Brain (organoid and tissue), 16 donors: ENCODE measurements at places on chromosomes 12 and 14. TPM values are rescaled to one million over a fixed set of nuclear protein-coding genes. Genes with fewer than 3 reads are reported as not detected.

The AHNAK2 gene
- 6.6 TPM for polyA plus RNA-seq

The KCNH5 gene
- polyA plus RNA-seq: 1.6 TPM

DNA sequence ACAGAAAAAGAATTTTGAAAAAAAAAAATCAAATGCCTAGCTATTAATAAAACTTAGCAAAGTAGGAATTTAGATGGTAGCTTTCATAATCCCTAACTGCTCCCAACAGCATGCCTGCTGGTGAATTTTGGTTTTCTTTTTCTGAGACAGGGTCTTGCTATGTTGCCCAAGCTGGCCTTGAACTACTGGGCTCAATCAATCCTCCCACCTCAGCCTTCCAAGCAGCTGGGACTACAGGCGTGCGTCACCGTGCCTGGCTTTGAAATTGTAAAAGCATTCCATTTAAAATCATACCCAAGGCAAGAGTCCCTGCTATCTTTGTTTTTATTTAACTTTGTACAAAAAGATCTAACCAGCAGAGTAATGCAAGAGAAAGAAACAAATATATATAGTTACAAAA lies 20.7 kb downstream of the FBXO21 start:
- no peak for DNase-seq

DNA sequence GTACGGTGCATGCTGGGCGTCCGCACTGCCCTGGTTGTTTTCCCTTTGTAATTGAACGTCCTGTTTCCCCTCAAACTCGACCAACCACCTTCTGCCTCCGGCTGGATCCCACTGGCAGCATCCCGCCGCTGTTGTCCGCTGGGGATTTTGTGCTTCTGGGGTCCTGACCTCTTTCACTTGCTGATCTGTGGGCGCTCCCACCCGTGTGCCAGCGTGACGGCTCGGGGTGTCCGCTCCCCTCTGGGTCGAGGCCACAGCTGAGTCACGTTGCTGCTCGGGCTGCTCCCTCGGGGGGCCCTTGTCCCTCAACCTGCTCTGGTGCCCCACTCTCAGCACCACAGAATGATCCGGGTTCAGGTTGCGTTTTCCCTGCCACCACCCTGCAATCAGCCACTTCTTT lies 8.0 kb downstream of the PGAM5 start:
- no peak for DNase-seq

DNA sequence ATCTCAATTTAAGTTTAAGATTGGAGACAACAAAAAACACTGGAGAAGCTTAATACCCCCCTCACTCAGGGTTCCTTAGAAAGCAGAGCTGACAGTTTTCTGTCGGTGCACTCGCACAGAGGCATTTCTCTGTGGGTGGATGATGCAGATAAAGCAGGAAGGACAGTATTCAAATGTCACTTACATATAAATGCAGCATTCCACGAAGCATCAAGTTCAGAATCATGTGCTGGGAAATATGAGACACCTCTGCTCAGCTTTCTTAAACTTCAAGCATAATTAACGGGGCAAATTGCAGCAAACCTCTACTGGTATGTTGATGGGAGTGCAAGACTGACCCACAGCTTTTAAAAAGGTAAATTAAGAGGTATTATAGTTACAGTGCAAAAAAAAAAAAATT lies 68.7 kb downstream of the DICER1 start:
- no peak for DNase-seq

DNA sequence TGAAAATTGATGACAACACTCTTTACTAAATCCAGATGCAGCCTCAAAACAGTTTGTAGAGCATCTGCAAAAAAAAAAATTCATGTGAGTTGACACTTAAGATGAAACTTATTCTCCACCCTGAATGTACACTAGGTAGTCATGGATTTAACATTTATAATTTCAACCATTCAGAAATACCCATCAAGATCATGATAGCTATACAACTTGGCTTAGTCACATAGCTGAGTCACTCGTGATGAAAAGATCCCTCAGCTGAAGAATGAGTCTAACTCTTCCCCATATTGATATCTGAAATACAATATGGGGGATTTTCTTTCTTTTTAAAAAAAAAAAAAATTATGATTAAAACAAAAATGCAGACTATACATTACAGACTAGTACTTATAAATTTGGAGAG lies 104.8 kb upstream of the PLEKHG7 start:
- no peak for DNase-seq

DNA sequence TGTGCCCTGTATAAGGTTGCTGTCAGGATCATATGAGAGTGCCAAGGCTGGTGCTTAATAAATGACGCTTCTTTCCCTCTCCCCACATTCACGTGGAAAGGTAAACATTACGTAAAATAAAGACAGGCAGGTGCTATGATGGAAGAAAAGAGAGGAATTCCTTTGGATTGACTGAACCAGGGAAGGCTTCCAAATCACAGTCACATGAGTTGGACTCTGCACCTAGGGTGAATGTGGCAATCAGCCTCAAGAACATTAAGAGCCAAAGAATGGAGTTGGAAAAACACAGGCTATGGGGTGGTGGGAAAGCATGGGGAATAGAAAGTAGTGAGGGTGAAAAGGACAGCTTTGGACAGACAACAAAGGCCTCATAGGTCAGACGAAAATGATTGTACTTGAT lies 473.1 kb downstream of the VRK1 start:
- DNase-seq: no peak

DNA sequence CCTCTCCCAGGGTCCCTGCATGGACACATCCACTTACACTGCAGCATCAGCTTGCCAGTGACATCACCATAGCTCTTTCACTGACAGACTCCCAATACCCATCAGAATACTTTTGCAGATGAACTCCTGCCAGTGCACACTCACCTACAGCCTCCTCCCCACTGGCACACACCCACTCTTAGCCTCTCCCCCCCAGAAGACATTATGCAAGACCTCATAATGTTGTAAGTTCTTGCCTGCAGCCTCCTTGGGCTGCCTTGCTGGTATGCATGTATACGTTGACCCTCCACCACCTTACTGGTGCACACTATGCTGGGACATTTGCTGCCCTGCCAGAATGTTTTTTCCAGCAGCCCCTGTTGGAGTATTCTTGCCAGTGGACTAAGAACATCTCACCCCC lies 324.2 kb downstream of the AEBP2 start:
- DNase-seq: no peak

DNA sequence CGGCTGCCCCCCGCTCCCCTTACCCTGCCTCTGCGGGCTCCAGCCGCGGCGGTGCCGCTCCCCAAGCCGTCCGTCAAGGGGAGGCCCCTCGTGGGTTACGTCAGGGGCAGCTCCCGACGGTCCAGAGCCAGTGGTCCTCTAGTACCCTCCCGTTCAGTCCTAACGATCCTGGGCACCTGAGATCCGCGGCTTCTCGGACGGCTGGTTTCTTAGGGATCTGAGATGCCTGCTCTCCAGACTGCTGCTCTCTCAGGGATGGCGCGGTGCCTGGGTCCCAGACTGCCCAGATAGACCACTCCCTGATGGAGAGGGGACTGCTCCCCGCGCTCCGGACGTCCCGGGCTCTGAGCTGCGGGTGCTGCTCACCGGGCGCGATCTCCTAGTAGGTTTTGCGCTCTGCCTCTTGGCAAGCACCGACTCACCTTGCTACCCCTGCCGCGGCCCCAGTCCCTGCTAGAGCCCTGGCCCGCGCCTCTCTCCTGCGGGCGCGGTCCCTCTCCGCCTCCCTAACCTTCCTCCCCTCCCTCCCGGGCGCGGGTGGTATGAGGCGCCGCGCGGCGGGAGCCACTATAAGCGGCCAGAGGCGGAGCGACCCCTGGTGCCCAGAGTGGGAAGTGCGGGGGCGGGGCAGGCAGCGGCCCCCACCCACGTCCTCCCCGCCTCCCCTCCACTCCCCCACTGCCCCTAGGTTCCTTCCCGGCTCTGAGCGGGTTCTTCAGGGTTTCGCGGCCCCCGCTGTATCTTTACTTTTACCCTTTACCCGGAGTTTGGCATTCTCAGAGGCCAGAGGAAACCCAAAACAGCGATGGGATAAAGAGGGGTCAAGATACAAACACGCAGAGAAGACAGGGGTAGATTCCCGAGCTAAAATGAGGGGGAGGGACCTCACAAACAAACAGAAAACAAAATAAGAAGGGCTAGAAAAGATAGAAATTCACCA lies at the start of gene C1QL4:
C1QL4 (minus strand) TSS at position 544 of the 940 bp plus-strand sequence. CDS start 711 bp downstream, outside the sequence.
- DNase-seq: peak; percentile 86

DNA sequence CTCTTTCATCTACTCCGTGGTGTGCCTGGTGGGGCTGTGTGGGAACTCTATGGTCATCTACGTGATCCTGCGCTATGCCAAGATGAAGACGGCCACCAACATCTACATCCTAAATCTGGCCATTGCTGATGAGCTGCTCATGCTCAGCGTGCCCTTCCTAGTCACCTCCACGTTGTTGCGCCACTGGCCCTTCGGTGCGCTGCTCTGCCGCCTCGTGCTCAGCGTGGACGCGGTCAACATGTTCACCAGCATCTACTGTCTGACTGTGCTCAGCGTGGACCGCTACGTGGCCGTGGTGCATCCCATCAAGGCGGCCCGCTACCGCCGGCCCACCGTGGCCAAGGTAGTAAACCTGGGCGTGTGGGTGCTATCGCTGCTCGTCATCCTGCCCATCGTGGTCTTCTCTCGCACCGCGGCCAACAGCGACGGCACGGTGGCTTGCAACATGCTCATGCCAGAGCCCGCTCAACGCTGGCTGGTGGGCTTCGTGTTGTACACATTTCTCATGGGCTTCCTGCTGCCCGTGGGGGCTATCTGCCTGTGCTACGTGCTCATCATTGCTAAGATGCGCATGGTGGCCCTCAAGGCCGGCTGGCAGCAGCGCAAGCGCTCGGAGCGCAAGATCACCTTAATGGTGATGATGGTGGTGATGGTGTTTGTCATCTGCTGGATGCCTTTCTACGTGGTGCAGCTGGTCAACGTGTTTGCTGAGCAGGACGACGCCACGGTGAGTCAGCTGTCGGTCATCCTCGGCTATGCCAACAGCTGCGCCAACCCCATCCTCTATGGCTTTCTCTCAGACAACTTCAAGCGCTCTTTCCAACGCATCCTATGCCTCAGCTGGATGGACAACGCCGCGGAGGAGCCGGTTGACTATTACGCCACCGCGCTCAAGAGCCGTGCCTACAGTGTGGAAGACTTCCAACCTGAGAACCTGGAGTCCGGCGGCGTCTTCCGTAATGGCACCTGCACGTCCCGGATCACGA lies 2.2 kb downstream of the SSTR1 start:
- peak; percentile 8 for DNase-seq

DNA sequence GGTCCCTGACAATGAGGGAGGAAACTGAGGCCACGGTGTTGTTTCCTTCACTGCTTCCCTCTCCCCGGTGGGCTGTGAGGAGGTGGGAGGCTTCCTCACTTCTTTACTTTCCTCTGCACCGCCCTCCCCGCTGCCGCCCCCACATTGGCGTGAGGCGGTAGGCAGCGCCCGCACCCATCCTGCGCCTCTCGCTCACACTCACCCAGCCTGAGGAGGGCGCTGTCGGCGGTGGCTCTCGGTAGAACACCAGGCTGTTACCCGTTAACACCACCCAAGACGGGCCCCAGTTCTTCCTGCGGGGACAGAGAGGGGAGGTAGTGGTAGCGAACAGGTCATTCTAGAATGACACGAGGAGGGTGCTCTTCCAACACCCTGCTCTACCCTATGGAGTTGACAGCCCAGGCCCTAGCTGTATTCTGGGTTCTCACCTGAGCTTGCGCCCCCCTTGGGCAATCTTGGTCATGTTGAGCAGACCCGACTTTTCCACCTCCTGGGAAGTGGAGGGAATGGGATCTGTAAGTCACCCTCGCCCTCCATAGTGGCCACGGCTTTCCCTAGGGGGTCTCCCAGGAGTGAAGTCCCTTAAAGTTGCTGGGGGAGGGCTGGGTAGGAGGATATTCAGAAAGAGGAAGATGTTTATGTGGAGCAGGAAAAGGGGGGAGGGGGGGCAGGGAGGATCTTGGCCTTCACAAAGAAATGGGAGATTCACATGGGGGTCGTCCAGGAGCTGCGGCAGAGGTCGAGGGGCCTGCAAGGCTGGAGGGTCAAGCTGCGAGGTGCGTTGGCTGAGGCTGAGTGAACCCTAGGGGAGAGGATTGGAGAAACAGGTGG lies 3.3 kb downstream of the ARHGAP9 start:
- no peak for DNase-seq

DNA sequence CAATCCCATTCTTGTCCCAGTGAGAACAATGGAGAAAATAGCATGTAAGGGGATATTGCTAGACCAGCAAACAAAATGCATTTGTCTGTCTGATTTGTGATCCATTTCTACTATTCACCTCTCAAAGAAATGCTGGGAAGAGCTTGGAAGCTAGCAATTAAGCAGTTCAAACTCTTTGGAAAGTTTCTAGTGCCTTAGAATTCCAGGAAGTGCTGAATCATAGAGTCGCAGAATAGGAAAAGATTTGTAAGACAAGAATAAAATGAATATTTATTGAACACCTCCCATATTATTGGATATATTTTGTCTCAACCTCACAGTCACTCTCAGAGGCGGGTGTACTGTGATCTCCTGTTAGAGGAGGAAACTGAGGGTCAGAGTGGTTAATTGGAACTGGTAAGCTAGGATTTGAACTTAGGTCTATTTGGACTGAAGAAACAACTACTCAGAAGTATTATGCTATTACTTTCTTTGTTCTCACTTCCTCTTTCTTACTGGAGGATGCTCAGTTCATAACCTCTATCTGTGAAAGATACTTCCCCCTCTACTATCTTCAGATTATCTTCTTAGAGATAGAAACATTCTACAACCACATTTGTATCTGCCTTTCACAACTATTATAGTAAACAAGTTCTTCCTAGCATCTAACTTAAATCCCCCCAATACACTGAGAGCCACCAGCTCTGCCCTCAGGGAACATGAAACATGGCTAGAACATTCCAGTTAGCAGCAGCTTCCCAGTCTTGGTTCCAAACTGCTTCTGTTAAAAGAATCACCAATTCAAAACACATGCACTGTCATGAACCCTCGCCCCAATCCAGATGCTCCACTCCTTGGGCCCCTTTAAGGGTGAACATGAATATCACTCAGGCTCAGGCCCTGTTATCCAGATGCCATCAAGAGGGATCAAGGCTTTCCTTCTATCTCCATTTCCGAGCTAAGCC lies 64.2 kb downstream of the DRAM1 start:
- no peak for DNase-seq

DNA sequence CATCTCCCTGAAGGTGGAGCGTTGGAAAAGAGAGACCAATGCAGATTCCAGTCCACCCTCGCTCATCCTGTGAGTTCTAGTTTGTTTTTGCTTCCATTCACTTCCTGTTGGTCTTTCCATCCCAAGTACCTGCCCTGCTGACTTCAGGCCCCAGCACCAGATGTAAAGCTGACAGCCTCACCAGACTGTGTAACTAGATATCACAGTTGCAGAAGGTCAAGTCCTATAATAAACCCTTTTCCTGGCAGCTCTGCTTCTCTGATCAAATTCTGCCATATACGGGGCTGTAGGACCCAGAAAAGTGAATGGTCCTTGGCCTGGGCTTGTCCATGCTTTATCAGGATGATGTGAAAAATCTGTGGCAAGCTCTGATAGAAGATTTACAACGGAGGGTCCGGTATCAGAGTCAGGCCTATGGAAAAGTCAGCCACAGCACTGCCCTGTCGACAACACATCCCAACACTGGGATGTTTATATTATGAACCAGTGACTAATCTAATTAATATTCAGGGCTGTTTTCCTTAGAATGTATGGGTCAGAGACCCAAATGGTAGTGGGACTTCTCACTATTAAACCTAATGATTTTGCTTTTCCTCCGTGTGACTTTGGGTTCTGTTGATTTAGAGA lies 42.1 kb downstream of the CCDC175 start:
- no peak for DNase-seq
